ENCODE measurements at places on chromosomes 2 and 18.

DNA sequence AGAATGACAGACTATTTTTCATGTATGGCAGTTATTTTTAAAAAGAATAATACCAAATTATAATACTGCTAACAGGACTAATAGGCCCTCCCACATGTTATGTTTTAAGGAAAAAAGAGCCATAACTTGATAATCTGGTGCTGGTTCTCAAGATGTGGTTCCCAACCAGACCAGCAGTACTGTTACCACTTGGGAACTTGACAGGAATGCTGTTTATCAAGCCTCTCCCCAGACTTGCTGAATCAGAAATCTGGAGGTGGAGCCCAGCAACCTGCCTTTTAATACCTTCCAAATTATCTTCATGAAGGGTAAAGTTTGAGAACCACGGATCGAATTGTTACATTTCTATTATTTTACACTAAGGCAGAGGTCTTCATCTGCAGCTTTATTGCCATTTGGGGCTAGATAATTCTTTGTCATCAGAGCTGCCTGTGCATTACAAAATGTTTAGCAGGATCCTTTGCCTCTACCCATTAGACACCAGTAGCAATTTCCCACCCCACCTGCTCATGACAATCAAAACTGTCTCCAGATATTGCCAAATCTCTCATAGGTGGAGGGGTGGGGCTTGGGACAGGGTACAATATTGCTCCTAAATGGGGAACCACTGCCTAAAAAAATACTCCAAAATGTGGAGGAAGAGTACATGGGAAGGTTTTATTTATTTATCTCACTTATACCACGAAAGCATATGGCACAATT lies 629.6 kb downstream of the ARHGAP15 start:
- no peak for DNase-seq

GRCh38 chr2:132943829-132944228 lies 273.8 kb upstream of the LYPD1 start:
- DNase-seq, result no peak

DNA sequence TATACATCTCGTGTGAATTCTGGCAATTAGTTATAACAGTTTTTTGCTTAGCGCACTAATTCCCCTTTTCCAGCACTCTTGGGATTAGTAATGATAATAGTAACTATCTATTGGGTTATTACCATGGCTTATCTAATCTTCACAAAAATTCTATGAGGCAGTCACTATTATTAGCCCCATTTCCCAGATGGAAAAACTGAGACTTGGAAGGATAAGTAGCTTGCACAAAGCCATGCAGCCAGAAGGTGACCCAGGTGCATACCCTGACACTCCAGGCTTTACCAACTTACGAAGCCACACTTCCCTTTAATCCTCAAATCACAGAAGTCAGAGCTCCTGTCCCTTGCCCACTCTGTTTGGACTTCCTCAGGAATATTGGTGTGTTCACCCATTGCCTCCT lies 156.8 kb downstream of the CYP26B1 start:
- no peak for DNase-seq

DNA sequence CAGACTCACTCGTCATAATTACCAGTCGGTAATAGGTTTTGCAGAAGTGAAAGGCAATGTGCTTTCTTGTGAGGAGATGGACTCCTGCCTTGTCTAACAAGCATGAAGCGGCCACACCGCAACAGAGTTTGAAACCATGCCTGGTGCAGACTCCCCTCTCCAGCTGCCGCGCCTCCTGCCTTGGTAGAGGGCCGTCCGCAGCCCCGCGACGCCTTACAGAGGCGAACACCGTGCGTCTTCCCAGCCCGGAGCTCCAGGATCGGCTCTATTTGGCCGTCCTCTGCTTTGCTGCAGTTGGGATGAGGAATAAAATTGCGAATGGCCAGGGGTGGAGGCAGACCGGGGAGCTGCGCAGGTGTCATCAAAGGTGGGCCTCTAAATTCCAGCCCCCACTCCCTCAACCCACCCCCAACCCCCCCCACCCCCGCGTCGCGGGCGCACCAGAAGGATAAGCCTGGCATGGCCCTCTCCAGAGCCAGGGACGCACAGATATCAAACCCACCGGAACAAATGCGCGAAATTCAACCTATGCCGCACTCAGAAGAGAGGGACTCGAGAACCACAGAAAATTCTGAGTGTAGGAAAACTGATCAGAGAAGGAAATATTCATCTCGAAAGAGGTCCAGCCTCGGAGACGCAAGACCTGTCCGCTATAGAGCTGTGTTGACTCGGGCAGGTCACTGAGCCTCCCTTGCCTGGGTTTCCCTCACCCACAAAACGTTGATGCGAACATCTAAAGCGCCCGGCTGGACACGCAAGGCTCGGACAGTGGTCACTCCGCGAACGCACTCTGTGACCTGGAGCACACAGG lies 1.1 kb downstream of the TRABD2A start:
- DNase-seq, result peak; percentile 63

- no peak for DNase-seq
These were observed 81.7 kb downstream of the NABP1 start for GRCh38 chr2:191759680-191760079.

DNA sequence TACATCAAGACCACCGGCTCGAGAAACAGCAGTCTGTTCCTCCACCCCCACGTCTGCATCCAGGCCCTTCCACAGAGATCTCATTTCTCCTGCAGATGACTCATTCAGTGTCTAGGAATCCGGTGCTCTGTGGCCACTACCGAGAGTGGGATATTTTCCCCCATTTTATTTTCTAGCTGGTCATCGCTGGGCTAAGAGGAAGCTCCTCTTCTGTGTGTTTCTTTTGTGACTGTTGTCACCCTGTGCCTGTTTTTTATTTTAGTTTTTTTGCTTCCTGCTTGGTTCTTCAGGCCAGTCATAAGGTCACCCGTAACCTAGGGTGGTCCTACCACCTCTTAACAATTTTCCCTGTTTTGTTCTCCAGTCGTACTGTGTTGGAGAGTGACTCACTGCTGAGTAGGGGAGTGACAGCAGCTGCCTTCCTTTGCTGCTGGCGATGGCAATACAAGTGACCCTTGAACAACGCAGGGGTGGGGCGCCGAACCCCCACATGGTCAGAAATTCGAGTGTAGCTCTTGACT lies 6.7 kb downstream of the RAMP1 start:
- no peak for DNase-seq

DNA sequence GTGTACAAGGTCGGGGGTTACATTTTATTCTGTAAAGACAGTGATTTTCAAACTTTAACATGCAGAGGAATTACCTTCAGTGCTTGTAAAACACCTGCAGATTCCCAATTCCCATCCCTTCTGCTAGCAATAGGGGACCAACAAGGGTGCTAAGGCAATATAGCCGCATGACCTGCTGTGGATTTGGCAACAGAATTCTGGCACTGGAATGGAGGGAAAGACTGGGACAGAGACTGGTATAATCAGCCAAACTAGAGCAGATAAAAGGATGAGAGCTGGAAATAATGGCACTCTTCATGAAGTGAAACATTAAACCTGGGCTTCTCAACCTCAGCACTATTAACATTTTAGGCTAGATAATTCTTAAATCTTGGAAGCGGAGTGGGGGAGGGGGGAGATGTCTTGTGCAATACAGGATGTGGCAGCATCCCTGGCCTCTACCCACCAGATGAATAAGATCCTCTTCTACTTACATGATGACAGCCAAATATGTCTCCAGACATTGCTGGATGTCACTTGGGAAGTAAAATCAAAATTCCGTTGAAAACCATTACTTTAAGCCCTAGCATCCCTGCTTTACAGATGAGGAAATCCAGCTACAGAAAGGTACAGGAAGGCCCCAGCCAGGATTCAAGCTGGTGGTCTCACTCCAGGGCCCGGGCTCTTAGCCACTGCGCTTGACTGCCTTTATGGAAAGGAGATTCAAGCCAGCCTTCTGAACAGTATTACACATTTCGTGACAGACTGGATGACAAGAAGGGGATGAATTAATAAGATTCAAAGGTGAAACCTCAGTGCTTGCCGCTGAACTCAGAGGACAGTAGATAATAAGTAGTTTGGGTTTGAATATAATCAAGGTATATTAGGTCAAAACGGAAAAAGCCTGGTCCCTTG lies 1.7 kb downstream of the EVA1A start:
- no peak for DNase-seq

- no peak for DNase-seq
These were observed 86.8 kb downstream of the ERBB4 start for GRCh38 chr2:212451786-212452231.

DNA sequence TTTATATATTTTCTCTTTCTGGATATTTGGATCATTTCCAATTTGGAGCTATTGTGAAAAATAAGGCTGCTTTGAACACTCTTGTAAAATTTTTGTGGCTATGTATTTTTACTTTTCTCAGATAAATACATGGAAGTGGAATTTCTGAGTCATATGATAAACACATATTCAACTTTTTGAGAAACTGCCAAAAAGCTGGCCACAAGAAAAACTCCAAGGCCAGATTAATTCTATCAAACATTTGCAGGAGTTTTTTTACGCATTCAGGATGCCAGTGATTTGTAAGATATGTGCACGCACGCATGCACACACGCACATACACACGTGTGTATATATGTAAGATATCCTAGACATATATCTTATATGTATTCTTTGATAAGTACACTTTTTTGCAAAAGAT lies 477.5 kb upstream of the SPHKAP start:
- no peak for DNase-seq

GRCh38 chr2:197445746-197446145 lies 7.6 kb upstream of the COQ10B start:
- no peak for DNase-seq

- peak; percentile 82 for DNase-seq
These were observed 106.4 kb downstream of the POLR1A start for GRCh38 chr2:85999061-85999831.

GRCh38 chr18:37161491-37161890 lies 332.6 kb downstream of the KIAA1328 start:
- DNase-seq, result no peak

- DNase-seq, result peak; percentile 75
These were observed 23.6 kb downstream of the ALPK2 start for GRCh38 chr18:58605027-58606020.

GRCh38 chr2:216001216-216002100 lies 11.9 kb downstream of the MREG start:
- no peak for DNase-seq

DNA sequence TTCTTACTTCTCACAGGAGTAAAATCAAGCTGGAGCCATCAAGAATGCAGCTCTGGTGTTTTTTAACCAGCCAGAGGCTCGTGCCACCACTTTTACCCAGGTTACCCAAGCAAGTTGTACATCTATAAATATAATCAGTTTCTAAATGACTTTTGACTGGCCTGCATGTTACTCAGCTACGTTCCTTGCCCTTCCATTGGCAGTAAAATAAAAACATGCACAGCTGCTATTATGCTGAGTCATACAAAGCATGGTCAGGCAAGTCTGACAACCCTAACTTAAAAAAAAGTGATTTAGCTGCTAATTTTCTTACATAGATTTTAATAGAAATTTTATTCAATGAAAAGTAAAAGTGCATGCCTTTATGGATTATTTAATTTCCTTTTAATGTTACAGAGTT lies 111.7 kb upstream of the CSRNP3 start:
- no peak for DNase-seq

- DNase-seq, result no peak
These were observed 160.5 kb upstream of the STK17B start for GRCh38 chr2:196331851-196332250.

GRCh38 chr2:239647052-239647819 lies 246.4 kb upstream of the HDAC4 start:
- no peak for DNase-seq

- no peak for DNase-seq
These were observed 53.5 kb upstream of the ARHGAP15 start for GRCh38 chr2:143075711-143076110.

- DNase-seq, result no peak
These were observed 20.7 kb downstream of the PPP1CB start for GRCh38 chr2:28772351-28772750.

- peak; percentile 15 for DNase-seq
These were observed 2.0 kb downstream of the SP9 start for GRCh38 chr2:174336501-174337336.

DNA sequence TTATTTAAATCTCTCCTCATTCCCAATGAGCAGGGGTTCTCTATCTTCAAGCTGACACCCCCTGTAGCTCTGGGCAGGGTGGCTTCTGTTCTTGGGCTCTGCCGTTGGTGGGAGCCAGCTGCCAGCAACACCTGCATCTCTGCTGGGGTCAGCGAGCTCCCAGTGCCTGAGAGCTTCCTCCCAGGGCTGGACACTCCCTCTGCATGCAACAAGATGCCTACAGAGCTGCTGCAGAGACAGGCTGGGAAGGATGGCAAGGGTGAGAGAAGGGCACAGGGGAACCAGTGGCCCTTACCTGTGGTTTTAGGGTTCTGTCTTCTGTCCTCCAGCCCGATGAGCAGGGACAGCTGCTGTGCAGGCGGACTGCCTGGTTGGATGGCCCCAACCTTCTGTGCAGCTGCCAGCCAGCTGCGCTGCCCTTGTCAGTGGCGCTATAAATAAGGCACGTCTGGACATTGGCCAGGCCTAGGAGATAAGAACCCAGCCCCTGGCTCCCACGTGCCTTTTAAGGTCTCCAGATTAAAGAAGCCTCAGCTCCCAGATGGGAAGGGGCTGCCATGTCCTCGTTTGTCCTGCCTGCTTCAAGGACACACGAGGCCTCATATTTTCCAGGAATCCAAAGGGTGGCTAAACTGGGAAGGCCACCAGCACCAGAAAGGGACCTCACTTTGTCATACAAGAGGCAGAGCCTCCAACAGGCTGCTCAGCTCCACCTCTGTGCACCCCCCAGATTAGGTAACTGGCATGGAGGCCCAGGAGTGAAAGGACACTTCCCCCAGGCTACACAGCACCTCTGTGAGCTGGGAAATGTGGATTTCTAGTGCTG lies 39.5 kb upstream of the FHL2 start:
- no peak for DNase-seq

- no peak for DNase-seq
These were observed 125.9 kb downstream of the ESCO1 start for GRCh38 chr18:21474621-21475020.

DNA sequence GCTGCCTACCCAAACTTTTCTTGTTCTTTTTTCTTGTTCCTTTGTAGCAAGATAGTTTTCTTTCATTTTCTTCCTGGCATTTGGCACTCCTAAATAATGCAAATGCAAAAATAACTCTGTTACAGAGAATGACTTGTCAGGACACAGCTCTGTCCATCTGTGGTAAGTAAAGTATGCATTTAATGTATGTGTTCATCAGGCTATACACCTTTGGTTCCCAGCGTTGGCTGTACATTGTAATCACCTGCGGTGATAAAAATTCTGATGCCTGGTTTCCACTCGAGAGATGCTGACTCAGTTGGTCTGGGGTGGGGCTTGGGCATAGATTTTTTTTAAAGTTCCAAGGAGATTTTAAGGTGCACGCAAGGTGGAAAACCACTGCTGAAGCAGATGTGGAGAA lies at the start of gene SERPINB13:
Gene SERPINB13, plus strand, starts transcription at position 378 of the 400 bp plus-strand sequence. CDS start 1,325 bp downstream, outside the sequence.
- no peak for DNase-seq

- no peak for DNase-seq
These were observed 75.2 kb downstream of the KLHL29 start for GRCh38 chr2:23460228-23460627.

DNA sequence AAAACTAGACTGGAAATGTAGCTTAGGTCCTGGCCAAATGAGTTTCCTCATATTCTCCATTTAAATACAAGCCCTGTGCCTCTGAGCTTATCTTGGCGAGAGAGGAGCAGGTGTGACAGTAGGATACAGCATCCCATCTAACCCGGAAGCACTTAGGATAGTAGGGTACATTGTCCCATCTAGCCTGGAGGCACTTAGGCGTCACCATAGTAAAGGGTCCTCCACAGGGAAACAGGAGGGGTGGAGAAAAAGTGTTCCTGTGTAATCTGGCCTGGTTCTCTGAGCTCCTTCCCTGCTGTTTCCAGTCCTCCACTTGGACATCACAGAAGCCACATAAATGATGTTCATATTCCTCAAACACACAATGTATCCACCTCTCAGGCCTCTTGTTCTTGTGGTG lies 301.4 kb downstream of the GALR1 start:
- DNase-seq, result no peak
